ENCODE measurements at places on chromosomes 7 and 10.

GRCh38 chr10:119303886-119304285, 96.5 kb downstream of the GRK5 start:
- DNase-seq: no peak

- DNase-seq: no peak
Measured at GRCh38 chr10:34760606-34761005, 54.5 kb downstream of the PARD3 start.

- DNase-seq: no peak
Measured at GRCh38 chr7:129578829-129579228, 32.7 kb upstream of the NRF1 start.

DNA sequence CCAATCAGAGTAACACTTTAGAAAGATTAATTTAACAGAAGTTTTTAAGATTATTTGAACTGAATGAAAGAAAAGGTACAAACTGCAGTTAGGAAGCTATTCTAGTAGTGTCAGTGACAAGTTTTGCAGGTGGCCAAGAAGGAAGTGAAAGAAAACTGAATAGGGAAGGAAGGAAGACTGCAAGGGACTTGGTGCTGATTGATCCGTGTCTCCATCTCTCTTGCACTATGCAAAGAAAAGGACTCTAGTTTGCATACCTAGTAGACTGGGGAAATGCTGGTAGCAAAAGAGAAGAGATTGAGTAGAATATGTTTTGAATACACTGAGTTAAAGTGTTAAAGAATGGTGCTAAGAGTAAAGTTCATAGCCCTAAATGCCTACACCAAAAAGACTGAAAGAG, 33.0 kb downstream of the OR6V1 start:
- no peak for DNase-seq

- DNase-seq: no peak
Measured at GRCh38 chr10:77334501-77334900, 303.1 kb downstream of the KCNMA1 start.

DNA sequence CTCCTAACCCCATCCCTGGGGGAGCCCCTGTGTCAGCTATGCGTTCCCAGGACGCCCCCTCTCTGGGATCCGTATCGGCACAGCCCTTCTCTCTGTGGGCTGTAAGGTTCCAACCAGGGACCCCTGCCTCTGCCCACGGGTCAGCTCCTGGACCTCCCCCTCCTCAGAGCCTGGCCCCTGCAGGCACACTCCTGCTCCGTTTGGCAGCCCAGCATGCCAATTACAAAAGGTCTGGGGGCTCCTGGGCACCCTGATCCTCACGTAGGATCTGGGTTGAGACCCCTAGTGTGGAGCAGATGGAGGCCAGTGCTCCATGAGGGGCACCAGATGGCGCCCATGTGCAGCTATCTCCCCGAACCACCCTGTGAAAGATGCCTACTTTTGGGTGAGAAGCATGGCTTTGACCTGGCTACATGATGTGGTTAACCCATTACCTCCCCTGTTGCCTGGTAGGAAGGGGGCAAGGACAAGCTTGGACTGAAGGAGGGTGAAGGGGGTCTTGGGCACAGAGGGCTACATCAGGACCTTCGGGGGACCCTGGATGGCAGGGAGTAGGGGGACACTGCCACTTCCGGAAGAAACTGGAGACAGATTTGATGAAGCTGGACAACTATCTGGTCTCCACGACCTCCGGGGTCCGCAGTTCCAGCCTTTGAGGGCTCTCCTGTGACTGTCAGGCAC, 9.0 kb downstream of the TACR2 start:
- DNase-seq: peak; percentile 62
